Subcutaneous preadipocyte (primary cell): ENCODE measurements at places on chromosomes 6 and 20. TPM values are rescaled to one million over a fixed set of nuclear protein-coding genes. Genes with fewer than 3 reads are reported as not detected.

Gene SIRPD
- total RNA-seq = not detected in 2 replicates

Gene LIN28B
- total RNA-seq = not detected in 2 replicates

Gene TFAP2D
- total RNA-seq = not detected in 2 replicates

Gene RBPJL
- not detected in 2 replicates for total RNA-seq

Gene SCAF8
- 23.5 and 39.1 TPM in 2 replicates for total RNA-seq

Gene RBBP9
- 17.6 and 22.1 TPM in 2 replicates for total RNA-seq

Gene VSX1
- total RNA-seq = not detected in 2 replicates

Gene ANKEF1
- 1.1 and 1.4 TPM in 2 replicates for total RNA-seq

Gene TRPC4AP
- total RNA-seq = 65.0 and 75.5 TPM in 2 replicates

Gene SPINT3
- not detected in 2 replicates for total RNA-seq

Gene ADA
- total RNA-seq = 11.7 and 26.5 TPM in 2 replicates

Gene TMC2
- total RNA-seq = under 0.01 TPM in 1 of 2 replicates, not detected in the other

Gene CLDN20
- not detected in 2 replicates for total RNA-seq

Gene RNF217
- total RNA-seq = 8.1 and 8.4 TPM in 2 replicates

Gene NAPB
- total RNA-seq = 6.6 and 10.0 TPM in 2 replicates

Gene OPRM1
- not detected in 2 replicates for total RNA-seq

Gene TGM3
- not detected in 2 replicates for total RNA-seq

Gene SUPT3H
- 6.8 and 8.8 TPM in 2 replicates for total RNA-seq

Gene RNF8
- 19.5 and 20.3 TPM in 2 replicates for total RNA-seq

Gene CGAS
- 3.3 and 10.9 TPM in 2 replicates for total RNA-seq

Gene MLIP
- total RNA-seq = not detected in 2 replicates

Gene PHACTR1
- 3.7 and 4.4 TPM in 2 replicates for total RNA-seq

Gene PPP1R3G
- 1.6 and 1.8 TPM in 2 replicates for total RNA-seq

Gene EEF1A1
- total RNA-seq = 15,360 and 18,533 TPM in 2 replicates

Gene RHAG
- not detected in 2 replicates for total RNA-seq

Gene COL12A1
- 25.7 and 151 TPM in 2 replicates for total RNA-seq

Gene NKX2-2
- total RNA-seq = 0.20 TPM in 1 of 2 replicates, not detected in the other

Gene ELOVL4
- 5.9 and 8.4 TPM in 2 replicates for total RNA-seq

Gene PAX1
- total RNA-seq = not detected in 2 replicates

Gene KHDC1L
- not detected in 2 replicates for total RNA-seq

Gene SS18L1
- 12.1 and 14.3 TPM in 2 replicates for total RNA-seq

Gene HLA-DOA
- under 0.01 TPM in 1 of 2 replicates, not detected in the other for total RNA-seq

Gene GPR63
- 0.37 and 0.98 TPM in 2 replicates for total RNA-seq

Gene YWHAB
- total RNA-seq = 70.9 and 105 TPM in 2 replicates

Gene SCRT2
- total RNA-seq = not detected in 2 replicates

Gene TMEM74B
- total RNA-seq = not detected in 2 replicates

Gene SUN5
- not detected in 2 replicates for total RNA-seq

Gene OR2B6
- not detected in 2 replicates for total RNA-seq

Gene SIRPB1
- 0.37 and 0.39 TPM in 2 replicates for total RNA-seq

Gene KHDC1
- 2.5 and 2.6 TPM in 2 replicates for total RNA-seq
